NCI-H187 (cell line): ENCODE measurements at places on chromosomes 1 and 21.

DNA sequence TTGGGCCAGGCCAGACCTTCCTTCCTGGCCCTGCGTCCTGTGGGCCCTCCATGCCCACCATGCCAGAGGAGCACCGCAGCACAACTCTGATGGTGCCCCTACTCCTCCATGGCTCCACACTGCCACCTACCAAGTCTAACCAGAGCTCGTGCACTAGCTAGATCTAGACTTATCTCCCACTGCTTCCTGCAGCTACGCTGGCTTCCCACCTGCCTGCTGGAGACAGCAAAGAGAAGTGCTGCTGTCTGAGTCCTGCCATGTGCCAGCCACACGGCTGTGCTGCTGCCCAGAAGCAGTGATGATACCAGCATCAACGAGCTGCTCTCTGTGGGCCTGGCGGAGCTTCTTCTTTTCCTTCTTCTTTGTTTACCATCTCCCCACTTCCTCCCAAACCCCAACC is 4.5 kb downstream of the GUCA2B start:
- no peak for DNase-seq

GRCh38 chr21:39029900-39030884 is 153.1 kb downstream of the PSMG1 start:
- no peak for DNase-seq

GRCh38 chr1:225692517-225692879 is 39.6 kb upstream of the ENAH start:
- DNase-seq = no peak

- no peak for DNase-seq
Observed at GRCh38 chr1:42674214-42674613, 8.0 kb upstream of the YBX1 start.

DNA sequence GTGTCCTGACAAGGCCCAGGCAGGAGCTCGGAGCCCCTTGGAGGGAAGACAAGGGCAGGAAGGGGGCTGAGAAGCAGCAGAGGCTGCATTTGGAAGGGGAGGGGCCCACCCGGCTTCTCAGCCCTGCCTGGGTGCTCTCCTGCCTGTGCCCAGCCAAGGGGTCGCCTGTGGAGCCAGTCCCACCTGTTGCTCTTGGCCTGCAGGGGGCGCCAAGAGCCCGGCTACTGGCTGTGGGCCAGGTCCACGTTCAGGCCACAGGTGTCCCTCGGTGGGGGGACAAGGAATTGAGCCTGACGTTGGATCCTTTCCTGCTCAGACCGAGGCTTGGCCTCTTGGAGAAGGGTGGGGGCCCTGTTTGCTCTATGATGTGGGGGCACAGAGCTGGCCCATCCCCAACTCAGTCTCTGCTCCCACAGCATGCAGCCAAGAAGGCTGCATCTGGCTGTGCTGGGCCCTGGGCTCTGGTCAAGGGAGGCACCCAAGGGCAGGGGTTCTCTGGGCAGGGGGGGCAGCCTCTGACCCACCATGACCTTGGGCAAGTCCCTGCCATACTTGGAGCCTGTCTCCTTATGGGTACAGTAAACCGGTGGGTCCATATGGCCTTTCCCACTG is 10.9 kb downstream of the WNT4 start:
- DNase-seq = peak; percentile 34

GRCh38 chr1:161119092-161119903 is 1.4 kb downstream of the NIT1 start:
- DNase-seq = no peak

- DNase-seq = no peak
Observed at GRCh38 chr1:53153752-53154151, 11.3 kb upstream of the SLC1A7 start.

- no peak for DNase-seq
Observed at GRCh38 chr1:161676441-161676840, 13.5 kb downstream of the FCGR2B start.
